ENCODE measurements at places on chromosomes 16 and 17.

GRCh38 chr17:60947543-60947942 lies 269.9 kb downstream of the BCAS3 start:
- no peak for DNase-seq

DNA sequence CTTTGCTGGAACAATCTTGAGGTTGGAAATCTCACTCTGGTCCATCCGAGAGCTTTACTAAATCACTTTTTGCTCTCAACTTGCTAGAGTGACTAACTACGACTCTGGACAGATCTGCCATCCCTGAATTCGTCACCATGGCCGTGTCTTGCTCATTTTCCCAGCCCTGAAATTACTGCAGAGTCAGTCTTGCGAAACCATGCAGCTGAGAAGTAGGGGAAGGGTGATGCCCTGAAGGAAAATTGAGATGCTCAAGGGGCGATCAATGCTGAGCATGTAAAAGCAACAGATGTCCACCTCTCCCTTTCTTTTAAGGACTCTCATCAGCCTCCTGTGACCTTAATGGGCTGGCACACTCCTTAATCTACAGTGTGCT lies 18.8 kb downstream of the PCTP start:
- no peak for DNase-seq

DNA sequence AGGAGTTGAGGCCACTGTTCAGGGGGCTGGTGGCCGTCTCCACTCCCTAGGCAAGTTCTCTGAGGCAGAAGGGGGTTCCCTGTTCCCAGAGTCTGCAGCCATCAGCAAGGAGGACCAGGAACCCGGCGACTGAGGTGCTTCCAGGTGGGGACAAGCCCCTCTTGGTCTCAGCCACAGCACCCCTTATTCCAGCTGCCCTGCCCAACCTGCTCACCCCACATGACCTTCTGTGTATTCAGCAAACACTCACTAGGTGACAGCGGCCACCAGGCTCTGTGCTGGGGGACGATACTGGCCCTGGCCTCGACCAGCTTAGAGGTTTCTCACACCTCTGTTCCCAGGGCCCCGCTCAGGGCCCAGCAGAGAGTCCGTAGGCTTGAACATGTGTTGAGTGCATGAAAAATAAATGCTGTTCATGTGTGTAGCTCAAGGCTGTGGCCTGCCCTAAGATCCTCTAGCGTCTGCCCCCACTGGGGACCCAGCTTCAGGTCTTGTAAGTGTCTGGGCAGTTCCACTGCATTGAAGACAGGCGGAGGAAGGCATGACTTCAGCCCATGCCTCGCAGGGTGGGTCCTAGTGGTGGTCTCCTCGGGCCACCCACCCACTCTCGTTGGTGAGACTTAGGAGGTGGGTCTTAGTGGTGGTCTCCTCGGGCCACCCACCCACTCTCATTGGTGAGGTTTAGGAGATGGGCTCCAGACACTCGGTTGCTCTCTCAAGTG lies 44.2 kb downstream of the NT5M start:
- DNase-seq, result no peak

- no peak for DNase-seq
Measured at GRCh38 chr17:64218066-64218465, 45.0 kb downstream of the TEX2 start.

- DNase-seq, result peak; percentile 67
Measured at GRCh38 chr17:39461926-39462569, 762 bp downstream of the CDK12 start.

GRCh38 chr16:24966031-24966430 lies 49.1 kb downstream of the ARHGAP17 start:
- DNase-seq, result no peak

DNA sequence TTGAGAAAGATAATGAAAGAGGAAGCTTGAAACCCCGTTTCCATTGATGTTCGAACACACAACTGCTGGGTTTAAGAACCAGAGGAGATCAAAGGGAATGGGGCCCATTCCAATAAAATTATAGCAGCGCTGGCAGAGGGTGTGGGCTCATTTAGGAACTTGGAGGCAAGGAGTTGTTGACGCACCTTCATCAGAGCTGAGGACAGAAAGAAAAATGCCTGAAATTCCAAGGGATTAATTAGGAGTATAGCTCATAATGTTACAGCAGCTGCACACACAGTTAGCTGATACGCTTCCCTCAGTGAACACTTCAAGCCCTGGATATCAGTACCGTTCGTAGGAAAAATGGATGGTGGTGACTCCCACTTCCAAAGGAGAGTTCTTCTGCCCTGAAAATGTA lies 127.2 kb downstream of the AXIN2 start:
- no peak for DNase-seq
